ENCODE measurements at places on chromosomes 4 and X.

DNA sequence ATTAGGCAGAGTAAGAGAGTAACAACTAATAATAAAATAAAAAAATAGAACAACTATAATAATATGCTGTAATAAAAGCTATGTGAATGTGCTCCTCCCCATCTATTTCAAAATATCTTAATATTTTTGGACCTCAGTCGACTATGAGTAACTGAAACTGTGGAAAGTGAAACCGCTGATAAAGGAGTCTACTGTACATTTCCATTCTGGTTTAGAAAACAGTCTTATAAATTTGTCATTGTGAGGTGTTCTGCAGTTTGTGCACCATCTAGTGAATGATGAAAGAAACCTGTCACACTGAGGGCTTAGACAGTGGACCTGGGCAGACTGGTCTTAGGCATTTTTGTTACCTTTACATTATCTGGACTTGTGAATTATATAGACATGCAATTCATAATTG, 42.0 kb downstream of the TMEM150C start:
- no peak for DNase-seq

DNA sequence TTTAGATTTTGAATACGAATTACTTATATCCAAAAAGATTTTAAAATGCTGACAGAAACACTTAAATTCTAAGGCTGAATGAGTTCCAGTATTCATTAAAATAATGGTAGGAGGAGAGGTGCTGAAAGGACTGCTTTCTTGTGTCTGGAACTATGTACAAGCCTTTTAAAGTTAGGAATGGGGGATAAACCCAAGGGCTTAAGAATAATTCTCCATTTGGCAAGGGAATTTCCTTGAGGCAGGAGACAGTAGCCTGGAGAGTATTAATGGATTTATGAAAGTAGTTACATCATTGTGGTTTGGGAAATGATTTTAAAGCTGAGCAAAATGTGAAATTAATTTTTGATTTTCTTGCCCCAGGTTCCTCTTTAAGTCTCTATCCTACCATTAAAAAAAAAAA, 266.5 kb upstream of the KCNIP4 start:
- no peak for DNase-seq

GRCh38 chr4:124697441-124697840, 15.1 kb downstream of the ANKRD50 start:
- no peak for DNase-seq

DNA sequence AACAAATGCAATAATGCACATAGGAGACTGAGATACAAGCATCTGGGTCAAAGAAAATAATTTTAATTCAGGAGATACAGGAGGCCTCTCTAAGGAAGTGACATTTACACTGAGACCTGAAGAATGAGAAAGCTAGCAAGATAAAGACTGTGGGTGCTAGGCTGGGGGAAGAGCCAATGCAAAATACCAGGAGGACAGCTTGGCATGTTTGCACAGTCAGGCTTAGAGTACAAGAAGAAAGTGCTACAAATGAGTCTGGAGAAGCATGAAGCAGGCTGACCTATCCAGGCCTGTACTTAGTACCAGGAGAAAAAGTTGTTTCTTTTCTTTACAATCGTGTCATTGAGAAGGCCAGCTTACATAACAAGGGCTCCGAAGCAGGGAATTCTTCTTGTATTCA, 56.9 kb downstream of the GABRB1 start:
- DNase-seq, result no peak

- no peak for DNase-seq
These were observed 105.7 kb upstream of the PRPS2 start for GRCh38 chrX:12685541-12685940.

DNA sequence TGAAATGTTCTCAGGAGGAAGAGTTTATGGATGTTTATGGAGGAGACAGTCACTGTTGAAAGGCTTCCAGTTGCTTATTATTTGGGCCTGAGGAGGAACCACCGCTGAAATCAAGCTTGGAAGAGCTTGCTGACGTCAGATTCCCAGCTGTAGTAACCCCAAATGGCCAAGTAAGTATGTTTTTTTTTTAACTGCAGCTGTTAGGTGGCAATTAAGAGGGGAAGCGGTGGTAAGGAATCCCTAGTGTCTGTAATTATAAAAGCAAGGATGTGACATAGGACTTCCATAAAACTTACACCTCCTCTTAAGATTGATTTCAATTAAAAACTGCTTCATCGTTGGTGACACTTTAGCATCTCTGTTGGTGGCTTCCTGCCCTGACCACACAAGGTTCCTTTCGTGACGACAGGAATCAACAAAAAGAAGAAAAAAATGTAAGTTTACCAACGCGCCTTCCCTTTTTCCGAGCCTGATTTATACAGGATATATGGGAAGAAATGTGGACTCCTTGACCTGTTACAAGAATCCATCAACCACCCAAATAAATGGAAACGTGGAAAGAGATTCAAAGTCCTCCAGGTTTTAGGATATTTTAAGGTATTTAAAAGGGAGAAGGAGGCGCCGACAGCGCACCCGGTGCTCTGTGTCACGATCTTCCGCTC, 884 bp downstream of the RELL1 start:
- DNase-seq, result no peak

DNA sequence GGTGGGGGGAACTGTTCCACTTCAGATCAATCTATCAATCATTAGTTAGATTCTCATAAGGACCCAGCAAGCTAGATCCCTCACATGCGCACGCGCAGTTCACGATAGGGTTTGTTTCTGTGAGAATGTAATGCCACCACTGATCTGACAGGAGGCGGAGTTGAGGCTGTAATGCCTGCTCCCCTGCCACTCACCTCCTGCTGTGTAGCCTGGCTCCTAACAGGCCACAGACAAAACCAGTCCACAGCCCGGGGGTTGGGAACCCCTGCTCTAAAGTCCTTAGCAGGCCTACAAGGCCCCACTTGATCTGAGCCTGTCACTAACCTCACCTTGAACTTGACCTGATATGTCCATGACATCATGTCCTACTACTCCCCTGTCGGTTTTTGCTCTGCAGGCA, 30.3 kb downstream of the ARL9 start:
- no peak for DNase-seq

GRCh38 chrX:131841496-131842437, 181.3 kb upstream of the STK26 start:
- no peak for DNase-seq

- DNase-seq, result no peak
These were observed 890 bp upstream of the FREM3 start for GRCh38 chr4:143701365-143701764.

- no peak for DNase-seq
These were observed 101.2 kb downstream of the ARSF start for GRCh38 chrX:3142259-3143042.
